ENCODE measurements at places on chromosomes 11 and 22.
A peak's percentile ranks its signal among the peaks of the same experiment; 100 is the strongest.

DNA sequence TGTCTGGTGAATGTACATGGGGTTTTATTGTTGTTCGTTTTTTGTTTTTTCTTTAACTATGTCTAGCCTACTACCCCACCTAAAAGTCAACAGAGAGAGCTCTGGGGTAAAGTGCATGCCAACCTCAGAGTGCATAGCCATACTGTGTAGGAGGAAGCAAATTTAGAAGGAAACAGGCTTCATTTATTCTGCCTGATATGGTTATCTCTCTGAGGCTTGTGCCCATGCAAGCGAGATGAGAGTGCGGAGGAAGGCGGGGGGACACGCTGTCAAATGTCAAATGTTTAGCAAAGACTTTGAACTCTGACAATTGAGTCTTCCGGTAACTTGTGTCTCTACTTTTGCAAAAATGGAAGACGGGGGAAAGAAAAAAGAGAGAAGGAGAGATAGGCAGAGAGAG lies 295.5 kb downstream of the ETS1 start:
- DNase-seq = peak; percentile 68

- no peak for DNase-seq
Observed at GRCh38 chr11:77677138-77677537, 39.5 kb upstream of the CLNS1A start.

- DNase-seq = no peak
Observed at GRCh38 chr11:100883830-100884229, 196.7 kb downstream of the ARHGAP42 start.

- DNase-seq = no peak
Observed at GRCh38 chr22:35947794-35948425, 80.7 kb downstream of the RBFOX2 start.

GRCh38 chr11:46369458-46370152 lies 11.9 kb upstream of the MDK start:
- peak; percentile 64 for DNase-seq

GRCh38 chr11:72525466-72525865 lies 91.1 kb upstream of the CLPB start:
- no peak for DNase-seq

GRCh38 chr11:60183591-60184205 lies 815 bp upstream of the MS4A6A start:
- no peak for DNase-seq

- DNase-seq = no peak
Observed at GRCh38 chr11:76455931-76456330, 11.1 kb downstream of the EMSY start.

DNA sequence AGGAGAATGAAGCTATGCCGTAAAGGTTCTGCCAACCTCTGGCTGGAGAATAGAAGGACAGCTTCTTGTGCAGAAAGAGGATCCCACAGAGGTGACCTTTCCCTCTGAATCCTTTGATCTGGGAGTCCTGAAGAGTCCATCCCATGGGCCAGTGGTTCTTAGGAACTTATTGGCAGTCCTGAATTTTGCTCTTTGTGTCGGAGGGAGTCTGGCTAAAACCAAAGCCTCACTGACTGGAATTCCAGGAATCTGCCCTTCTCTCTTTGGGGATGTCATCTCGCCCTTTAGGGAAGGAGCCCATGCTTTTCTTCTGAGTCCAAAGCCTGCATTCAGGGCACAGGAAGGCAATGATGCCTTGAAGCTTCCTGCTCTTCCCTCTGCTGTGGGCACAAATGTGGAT lies 45.5 kb downstream of the PKNOX2 start:
- DNase-seq = no peak

- DNase-seq = no peak
Observed at GRCh38 chr22:39856588-39856987, 37.0 kb downstream of the ENTHD1 start.

DNA sequence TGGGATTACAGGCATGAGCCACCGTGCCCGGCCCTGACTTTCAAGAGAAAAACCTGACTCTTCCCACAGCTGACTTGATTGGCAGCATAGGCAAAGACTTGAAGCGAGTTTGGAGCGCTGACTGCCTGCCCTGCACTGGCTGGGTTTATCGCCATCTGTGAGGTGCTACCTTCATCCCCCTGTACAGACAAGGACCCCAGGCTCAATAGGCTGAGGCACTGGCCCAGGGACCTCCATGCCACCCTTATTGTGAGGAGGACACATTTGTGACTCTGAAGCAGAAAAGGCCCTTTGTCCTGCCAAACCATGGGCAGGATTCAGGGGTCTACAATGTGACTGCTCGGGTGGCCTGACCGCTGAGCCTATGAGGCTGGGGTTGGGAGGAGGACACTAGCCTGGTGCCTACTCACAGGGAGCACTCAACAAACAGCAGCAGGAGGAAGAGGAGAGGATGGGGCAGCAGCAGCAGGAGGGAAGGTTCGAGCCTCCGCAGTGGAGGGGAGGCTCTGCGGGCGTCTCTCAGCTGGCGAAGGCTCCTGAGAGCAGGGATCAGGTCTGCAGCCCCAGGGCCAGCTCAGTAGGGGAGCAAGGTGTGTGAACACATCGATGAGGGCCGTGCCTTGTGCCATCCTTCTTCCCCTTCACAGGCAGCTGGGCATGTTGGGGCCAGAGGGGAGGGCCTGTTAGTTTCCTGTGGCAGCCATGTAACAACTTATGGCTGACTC lies 72.9 kb upstream of the WNT7B start:
- DNase-seq = no peak

GRCh38 chr22:28798810-28799605 lies 1.4 kb downstream of the XBP1 start:
- peak; percentile 53 for DNase-seq

DNA sequence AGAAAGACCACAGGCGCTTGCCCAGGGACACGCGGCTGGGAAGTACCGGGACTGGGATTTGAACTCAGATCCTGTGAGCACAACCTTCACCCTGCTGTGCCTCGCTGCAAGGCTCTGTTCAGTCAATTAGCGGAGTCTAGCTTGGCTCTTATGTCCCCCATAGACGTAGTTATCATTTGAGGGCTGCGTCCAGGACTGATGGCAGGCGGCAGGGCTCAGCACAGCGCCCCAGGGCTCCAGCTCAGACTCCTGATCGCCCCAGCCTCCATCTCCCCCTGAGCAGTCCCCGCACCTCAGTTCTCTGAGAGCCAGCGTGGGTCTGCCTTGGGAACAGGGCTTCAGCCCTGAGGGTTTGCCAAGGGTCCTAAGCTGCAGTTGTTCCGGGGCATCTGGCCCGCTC lies 19.8 kb downstream of the MRGPRG start:
- DNase-seq = no peak

DNA sequence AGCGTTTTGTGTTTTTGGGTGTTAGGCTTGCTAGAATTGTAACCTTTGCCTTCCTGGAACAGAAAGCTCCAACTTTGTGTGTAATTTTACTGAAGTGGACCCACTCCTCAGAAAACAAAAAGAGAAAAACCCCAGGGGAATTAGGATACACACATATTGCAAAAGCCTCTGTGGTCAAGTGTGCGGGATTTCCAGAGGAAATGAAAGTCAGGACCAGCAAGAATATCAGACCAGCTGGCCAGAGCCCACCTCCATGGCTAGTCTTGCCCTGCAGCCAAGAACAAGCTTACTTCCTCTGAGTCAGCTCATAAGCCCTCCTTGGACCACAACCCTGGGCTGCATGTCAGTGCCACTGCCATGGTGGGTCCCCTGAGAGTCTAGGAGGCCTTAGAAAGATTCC lies 37.0 kb upstream of the FTH1 start:
- no peak for DNase-seq

DNA sequence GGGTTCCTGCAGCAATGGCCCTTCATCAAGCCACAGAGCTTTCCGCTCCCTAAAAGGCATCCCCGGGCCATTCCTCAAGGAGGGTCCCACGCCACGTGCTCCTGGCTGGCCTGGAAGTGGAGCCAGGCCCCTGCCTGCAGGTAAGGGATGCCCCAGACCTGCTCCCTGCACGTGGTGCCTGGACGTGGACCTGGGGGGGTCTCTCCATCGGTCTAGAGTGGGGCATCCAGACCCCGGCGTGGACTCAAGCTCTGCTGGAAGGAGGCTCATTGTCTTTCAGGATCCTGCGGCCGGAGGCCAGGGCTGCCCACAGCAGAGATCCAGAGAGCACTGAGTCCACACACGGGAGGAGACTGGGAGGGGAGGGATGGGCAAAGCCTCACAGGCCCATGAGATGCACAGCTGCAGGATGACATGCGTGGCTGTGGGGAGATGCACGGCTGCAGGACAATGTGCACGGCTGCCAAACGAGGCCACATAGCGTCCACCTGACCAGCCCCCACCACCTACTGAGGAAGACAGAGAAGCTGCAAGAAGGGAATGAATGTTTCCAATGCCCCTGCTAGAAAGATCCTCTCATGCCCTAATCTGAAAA lies 236.7 kb downstream of the BRD1 start:
- DNase-seq = no peak

GRCh38 chr22:22423681-22424080 lies 84.9 kb downstream of the ZNF280B start:
- no peak for DNase-seq

DNA sequence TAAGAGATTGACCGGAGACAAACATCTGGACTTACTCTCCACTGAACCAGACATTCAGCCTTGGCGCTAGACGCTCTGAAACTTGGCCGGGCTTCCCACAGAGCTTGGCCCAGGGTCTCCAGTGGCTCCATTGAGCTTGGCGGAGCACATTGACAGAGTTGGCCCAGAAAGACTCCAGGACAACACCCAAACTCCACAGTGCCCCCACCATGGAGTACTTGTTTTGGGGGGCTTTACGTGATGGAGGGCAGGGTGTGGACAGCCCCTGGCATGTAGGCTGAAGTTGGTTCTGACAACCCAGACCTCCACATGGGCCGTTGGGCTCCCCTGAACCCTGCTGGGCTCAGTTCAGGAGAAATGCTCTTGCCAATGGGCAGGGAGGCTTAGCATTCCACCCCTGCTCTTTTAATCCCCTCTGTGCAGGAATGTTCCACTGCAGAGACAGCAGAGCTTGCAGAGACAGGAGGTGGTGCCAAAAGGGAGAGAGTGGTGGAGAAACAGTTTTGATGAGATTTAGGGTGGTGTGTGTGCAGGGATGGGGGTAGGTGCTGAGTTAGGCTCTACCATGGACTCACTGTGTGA lies 102.4 kb upstream of the TIMP3 start:
- DNase-seq = no peak

- no peak for DNase-seq
Observed at GRCh38 chr22:30280505-30280904, 8.8 kb downstream of the CASTOR1 start.

GRCh38 chr22:50417411-50418210 lies 57.2 kb downstream of the SBF1 start:
- DNase-seq = no peak

- DNase-seq = no peak
Observed at GRCh38 chr22:39282645-39283321, 36.6 kb downstream of the RPL3 start.

- no peak for DNase-seq
Observed at GRCh38 chr11:96051820-96052219, 127.9 kb upstream of the MTMR2 start.

GRCh38 chr11:79440571-79441460 lies at the start of gene TENM4:
TSS of gene TENM4 (minus strand) at chr11:79441030. CDS start at chr11:79069944, 371,086 bp downstream.
- no peak for DNase-seq

DNA sequence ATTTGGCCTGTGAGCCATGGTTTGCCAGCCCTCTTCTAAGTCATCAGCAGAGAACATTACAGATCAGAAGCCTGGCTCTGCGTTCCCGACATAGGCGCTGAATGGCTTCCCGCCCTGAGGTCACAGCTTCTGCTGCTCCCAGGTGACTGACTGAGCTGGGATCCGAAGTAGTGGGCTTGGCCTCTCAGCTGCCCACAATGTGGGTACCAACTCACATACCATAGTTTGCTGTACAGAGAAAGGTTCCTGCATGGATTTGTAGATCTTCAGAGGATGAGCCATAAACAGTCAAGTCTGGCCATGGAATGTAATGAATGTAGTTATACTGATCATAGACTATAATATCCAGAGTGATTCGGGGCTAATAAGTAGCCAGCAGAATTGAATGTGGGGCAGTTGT lies 42.6 kb downstream of the TEAD1 start:
- no peak for DNase-seq

GRCh38 chr22:19504900-19505734 lies 19.1 kb downstream of the CLDN5 start:
- no peak for DNase-seq

- no peak for DNase-seq
Observed at GRCh38 chr11:117189191-117189940, 9.8 kb upstream of the TAGLN start.

DNA sequence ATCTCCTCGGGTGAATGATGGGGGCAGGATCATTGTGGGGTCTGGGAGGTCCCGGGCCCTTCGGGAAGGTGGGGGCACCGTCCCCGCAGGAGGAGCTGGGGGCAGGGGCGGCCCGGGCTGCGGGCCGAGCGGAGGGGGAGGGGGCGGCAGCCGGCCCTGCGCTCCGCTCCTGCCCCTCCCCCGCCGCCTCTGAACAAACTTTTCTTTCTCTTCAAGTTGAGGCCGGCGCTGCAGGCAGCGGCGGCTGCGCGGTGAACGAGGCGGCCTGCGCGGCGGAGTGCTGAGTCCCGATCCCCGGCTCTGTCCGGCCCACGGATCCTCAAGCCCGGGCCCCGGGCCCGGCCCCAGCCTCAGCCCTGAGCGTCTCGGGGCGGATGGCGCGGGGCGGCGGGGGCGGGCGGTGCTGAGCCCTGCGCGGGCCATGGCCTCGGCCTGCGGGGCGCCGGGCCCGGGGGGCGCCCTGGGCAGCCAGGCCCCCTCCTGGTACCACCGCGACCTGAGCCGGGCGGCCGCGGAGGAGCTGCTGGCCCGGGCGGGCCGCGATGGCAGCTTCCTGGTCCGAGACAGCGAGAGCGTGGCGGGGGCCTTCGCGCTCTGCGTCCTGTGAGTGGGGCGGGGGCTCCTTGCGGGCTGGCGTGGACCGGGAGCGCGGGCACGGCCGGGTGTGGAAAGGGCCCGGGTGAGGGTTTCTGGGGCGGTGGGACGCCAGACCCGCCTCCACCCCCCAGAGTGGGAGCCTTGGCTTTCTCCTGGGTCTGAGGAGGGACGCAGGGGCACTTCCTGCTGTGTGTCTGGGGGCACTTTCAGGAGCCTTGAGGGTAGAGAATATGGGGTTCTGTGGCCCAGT lies at the start of gene INPPL1:
Gene INPPL1, plus strand, starts transcription at position 204 of the 847 bp plus-strand sequence. Its CDS starts 218 bp downstream, at position 422.
- peak; percentile 33 for DNase-seq

- no peak for DNase-seq
Observed at GRCh38 chr22:49450498-49450897, 377.2 kb downstream of the BRD1 start.

GRCh38 chr11:73565804-73566203 lies 32.1 kb downstream of the FAM168A start:
- DNase-seq = no peak

- DNase-seq = no peak
Observed at GRCh38 chr11:44310206-44310462, 195 bp upstream of the ALX4 start.

DNA sequence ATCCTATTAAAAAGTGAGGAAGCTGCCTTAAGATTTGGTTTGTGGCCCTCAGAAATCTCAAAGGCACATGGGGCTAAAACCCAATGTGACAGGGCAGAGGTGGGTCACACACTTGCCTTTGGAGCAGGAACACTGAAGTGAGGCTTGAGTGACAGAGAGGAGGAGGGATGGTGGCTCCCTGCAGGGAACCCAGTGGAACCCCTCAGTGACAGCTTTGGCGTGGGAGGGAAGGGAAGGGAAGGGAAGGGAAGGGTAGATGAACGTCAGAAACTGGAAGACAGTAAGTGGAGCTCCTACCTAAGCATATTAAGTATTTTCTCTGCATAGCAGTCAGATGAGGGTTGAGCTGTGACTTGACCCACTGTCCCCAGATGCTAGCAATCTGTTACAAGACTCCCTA lies 68.5 kb downstream of the TMPRSS5 start:
- DNase-seq = no peak

GRCh38 chr11:78868563-78868962 lies 293.9 kb upstream of the NARS2 start:
- DNase-seq = no peak
